ENCODE measurements at places on chromosomes 4 and X.

DNA sequence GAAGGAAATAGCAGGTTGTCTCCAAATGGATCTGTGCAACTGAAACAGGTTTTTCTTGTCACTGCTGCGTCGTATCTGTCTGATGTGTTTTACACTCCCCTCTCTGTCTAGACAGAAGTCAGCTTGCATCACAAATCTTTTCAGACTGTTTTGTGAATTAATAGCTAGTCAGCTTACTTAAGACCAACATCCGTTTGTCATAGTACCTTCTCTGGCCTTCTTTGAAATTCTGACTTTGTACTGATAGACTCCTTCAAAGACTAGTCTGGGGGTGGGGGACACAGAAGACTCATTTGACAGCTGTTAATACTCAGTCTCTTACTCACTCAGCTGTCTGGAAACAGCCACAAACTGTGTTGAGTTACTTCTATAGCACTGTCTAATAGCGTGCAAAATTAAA lies 197.8 kb downstream of the PALLD start:
- no peak for DNase-seq

GRCh38 chr4:150874338-150875226 lies 140.5 kb downstream of the LRBA start:
- DNase-seq, result no peak

- DNase-seq, result no peak
These were observed 605.2 kb upstream of the EPHA5 start for GRCh38 chr4:66275411-66276038.

DNA sequence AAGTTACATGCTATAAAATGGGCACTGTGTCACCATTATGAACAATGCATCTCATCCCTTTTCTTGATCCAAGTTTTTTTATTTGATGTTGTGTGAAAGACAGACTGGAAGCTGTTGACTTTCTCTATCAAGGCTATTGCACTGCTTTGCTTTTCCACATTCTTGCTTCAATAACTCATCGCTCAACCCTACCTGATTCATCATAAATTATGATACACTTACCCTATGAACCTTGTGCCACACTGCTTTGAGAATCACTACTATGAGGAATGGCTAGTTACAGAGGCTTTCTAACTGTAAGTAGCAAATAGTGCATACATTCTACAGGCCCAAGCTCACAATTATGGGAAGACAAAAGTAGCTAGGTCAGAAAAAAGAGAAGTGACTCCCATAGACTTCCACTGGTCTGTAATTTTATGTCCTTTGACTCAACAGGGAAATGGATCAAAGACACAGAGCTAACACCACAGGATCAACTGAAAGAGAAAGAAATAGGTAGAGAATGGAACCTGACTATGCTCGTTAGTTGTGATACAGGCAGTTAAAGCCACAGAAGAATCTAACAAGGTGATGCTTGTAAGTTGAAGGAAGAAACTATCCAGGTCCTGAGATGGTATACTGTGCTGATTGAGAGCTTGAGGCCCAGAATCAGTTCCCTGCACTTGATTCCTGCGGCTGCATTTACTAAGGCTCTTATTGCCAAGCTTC lies 163.5 kb downstream of the PPP3CA start:
- DNase-seq, result no peak

- DNase-seq, result no peak
These were observed 111.3 kb downstream of the TET2 start for GRCh38 chr4:105257817-105258495.

- no peak for DNase-seq
These were observed 213.6 kb downstream of the CPE start for GRCh38 chr4:165592386-165592785.

GRCh38 chr4:168907119-168907698 lies 102.8 kb downstream of the CBR4 start:
- DNase-seq, result no peak

- no peak for DNase-seq
These were observed 21.1 kb upstream of the MAP7D3 start for GRCh38 chrX:136272325-136272724.

- no peak for DNase-seq
These were observed 39.4 kb downstream of the ATP1B4 start for GRCh38 chrX:120401301-120401700.

GRCh38 chr4:41358647-41359421 lies 102.1 kb downstream of the UCHL1 start:
- no peak for DNase-seq

DNA sequence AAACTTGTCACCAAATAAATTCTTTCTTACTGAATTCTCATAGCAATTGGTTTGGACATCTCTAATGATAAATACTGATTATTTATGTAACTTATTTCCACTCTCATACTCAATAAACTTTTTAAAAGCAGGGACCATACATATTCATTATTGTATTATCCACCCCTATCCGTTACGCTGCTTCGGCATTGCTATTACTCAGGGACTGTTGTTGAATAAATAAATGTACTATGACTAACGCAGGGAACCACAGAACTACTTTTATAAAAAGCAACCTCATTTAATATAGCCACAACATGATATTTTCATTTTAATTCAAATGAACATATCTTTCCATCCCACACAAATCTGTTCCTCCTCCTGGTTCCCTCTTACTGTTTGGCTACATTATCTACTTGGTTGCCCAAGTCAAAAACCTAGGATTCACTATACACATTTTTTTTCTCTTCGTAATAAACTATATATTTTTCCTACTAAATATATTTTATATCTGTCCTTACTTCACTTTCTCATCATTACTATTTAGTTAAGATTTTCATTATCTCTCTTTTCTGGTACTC lies 14.9 kb upstream of the ANKRD50 start:
- DNase-seq, result no peak

All from B cell (primary cell).